ACHN (cell line): ENCODE measurements at places on chromosomes 1 and 21.

- no peak for DNase-seq
Measured at GRCh38 chr21:31172328-31172727, 134.1 kb upstream of the KRTAP19-8 start.

GRCh38 chr1:203289281-203289981, 15.9 kb upstream of the BTG2 start:
- DNase-seq: no peak

DNA sequence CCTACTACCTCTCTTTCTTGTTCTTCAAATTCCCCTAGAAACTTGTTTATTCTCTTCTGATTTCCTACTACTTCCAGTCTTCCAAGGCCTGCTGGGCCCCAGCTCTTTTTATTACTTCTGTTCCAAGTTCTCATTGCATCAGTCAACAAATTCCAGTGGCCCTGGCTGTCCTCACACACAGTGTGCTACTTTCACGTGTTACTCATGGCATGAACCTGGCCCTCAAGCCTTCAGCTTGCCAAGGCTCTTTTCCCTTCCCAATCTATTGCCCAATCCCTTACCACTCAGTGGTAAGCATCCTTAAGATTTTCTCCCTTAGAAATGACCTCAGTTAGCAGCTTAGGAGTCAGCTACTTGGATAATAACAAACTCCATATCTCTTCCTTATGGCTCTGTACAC, 613.5 kb downstream of the LMO4 start:
- no peak for DNase-seq

- DNase-seq: no peak
Measured at GRCh38 chr1:51592711-51593110, 24.2 kb upstream of the OSBPL9 start.

- no peak for DNase-seq
Measured at GRCh38 chr1:154748405-154748775, 121.7 kb downstream of the KCNN3 start.

DNA sequence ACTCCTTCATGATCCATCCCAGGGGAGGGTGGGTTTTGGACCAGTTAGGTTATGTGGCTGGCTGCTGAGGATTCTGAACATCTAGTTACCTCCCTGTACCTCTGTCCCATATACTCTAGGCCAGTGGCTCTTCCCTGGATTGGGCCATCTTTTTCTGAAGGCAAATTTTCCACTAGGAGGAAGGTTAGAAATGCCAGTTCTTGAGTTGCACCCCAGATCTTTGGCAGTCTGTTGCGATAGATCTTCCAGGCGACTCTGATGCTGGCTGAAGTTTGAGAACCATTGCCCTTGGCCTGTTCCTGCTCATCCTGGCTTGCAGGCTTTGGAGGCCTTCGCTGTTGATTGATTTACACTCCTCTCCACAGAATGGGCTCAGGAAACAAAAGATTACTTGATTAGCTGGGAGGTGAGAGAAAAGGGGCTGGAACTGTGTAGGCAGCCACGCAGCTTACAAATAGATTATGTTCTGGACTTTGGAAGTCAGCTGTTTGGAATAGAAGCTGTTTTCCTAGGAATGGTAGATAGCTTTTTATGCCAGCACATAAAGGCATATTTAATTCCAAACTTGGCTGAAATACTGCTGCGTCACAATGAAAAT, 110.1 kb downstream of the MRPS6 start:
- DNase-seq: no peak

DNA sequence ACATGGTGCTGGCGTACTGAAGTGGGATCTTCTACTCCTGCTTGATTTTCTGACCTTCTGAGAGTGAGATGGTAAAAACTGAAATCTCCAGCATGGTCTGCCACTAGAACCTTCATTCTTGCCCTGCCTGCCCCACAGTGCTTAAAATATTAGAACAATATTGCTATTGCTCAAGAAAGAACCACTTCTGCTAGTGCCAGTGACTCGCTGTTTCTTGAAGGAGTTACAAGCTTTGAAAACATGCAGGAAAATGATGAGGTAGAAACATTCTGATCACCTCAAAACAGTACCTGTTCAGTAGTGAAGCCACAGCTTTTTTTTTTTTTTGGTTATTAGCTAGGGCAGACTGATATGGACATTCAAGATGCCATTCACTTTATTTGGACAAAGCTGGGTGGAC, 95.3 kb downstream of the BACH1 start:
- no peak for DNase-seq
